Transverse colon (tissue), 4 donors: ENCODE measurements at places on chromosomes 11 and 22. TPM values are rescaled to one million over a fixed set of nuclear protein-coding genes. Genes with fewer than 3 reads are reported as not detected.

GRCh38 chr11:67680696-67681470 is 6.5 kb upstream of the ALDH3B2 start:
- H3K27ac ChIP-seq, result no peak overlapping the region
- no peak for DNase-seq
- no peaks in the 10 kb centered on the region for H3K27me3 ChIP-seq

DNA sequence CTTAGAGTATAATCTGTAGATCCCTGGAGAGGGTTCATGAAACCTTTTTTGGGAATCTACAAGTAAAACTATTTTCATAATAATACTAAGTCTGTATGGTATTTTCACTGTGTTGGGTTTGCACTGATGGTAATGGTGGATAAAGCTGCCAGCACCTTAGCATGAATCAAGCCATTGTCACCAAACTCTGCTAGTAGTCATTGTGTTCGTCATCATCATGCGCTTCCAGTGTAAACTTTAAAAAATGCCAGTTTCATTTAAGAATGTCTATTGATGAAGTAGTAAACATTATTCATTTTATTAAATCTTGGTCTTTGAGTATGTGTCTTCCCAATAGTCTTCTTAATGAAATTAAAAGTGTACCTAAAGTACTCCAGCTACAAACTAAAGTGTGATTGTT is 15.0 kb downstream of the ALKBH3 start:
- no peaks in the 10 kb centered on the region for H3K27me3 ChIP-seq
- no peaks in the 10 kb centered on the region for H3K4me1 ChIP-seq
- H3K27ac ChIP-seq, result no peak overlapping the region
- no peaks in the 10 kb centered on the region for H3K36me3 ChIP-seq
- no peak overlapping the region for H3K4me3 ChIP-seq
- DNase-seq, result no peak

DNA sequence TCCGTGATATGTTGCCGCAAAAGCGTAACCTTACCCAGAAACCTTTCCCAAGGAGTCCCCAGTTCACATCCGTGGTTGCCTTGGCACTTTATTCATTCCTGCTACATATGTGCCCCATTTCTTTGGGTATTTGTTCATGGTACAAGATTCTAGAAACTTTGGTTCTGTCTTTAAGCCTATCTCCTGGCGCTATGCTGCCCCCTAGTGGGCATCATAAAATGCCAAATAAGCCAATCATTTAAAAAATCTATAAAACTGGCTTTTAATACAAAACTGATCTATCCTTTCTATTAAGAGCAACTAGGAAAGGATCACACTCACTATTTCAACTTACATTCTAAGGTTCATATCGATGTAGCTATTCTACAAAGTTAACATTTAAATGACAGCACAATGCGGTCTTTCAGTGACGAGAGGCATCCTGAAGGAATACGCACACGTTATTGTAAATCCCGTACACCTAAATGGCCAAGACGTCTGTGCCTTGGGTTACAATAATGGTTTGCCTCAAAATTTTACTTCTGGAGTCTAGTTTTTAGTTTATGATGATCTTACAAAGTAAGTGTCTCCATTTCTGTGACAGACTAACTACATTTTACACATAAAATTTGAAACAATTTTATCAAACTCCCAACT is 16.2 kb downstream of the PIWIL3 start:
- no peaks in the 10 kb centered on the region for H3K4me1 ChIP-seq
- no peaks in the 10 kb centered on the region for H3K36me3 ChIP-seq
- H3K4me3 ChIP-seq, result no peak overlapping the region
- peaks cover 7% of the 10 kb centered on the region for H3K27me3 ChIP-seq

DNA sequence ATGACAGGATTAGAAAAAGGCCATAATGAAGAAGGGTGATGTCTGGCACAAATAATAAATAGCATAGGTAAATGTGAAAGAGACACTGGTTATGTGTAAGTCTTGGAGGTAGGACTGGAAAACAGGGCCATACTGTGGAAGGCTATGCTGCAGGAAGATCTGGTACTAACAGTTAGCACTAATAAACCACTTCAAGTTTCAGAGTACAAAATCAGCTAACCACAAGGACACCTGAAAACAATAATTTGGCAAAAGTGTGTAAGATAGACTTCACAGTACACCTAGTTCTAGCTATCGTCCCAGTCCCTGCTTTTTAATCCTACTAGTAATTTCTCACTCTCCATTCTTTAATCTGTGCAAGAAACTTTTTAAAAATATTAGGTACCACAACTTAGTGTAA is 44.3 kb downstream of the CWF19L2 start:
- H3K27ac ChIP-seq, result no peak overlapping the region
- no peaks in the 10 kb centered on the region for H3K27me3 ChIP-seq
- H3K4me3 ChIP-seq, result no peak overlapping the region
- DNase-seq, result no peak
- no peaks in the 10 kb centered on the region for H3K4me1 ChIP-seq
- H3K36me3 ChIP-seq, result no peaks in the 10 kb centered on the region

P2RX6 gene
- 0.82 TPM for total RNA-seq

GRCh38 chr11:66044757-66045156 is 4.2 kb downstream of the GAL3ST3 start:
- no peak overlapping the region for H3K4me3 ChIP-seq
- no peak overlapping the region for H3K27ac ChIP-seq
- no peaks in the 10 kb centered on the region for H3K36me3 ChIP-seq
- H3K4me1 ChIP-seq, result peaks cover 5% of the 10 kb centered on the region

DNA sequence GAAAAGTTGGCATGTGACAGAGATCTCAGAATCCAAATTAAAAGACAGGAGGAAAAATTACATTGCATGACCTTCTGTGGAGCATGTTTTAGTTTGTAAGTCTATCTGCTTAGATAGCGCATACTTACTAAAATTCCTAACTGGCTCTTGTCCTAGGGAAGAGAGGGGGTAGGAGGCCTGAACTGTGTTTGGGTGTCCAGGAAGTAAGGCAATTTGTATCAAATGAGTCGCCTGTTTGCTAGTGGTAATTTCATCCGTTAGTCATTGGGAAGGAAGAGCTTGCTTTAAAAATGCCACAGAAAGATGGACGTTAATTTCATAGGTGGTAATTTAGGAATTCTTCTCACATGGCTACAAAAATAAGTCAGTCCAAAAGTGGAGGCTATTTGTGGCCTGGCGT is 18.5 kb downstream of the GRK3 start:
- no peaks in the 10 kb centered on the region for H3K4me1 ChIP-seq
- H3K4me3 ChIP-seq, result no peak overlapping the region
- no peaks in the 10 kb centered on the region for H3K27me3 ChIP-seq
- no peak for DNase-seq
- H3K36me3 ChIP-seq, result no peaks in the 10 kb centered on the region

GRCh38 chr11:78111298-78111697 is 28.1 kb downstream of the ALG8 start:
- DNase-seq, result no peak
- H3K4me1 ChIP-seq, result no peaks in the 10 kb centered on the region
- H3K4me3 ChIP-seq, result no peak overlapping the region
- no peaks in the 10 kb centered on the region for H3K27me3 ChIP-seq

- peaks cover 1% of the 10 kb centered on the region for H3K4me1 ChIP-seq
- no peak overlapping the region for H3K4me3 ChIP-seq
- DNase-seq, result no peak
Measured at GRCh38 chr11:12532580-12532979, 141.6 kb upstream of the TEAD1 start.

DNA sequence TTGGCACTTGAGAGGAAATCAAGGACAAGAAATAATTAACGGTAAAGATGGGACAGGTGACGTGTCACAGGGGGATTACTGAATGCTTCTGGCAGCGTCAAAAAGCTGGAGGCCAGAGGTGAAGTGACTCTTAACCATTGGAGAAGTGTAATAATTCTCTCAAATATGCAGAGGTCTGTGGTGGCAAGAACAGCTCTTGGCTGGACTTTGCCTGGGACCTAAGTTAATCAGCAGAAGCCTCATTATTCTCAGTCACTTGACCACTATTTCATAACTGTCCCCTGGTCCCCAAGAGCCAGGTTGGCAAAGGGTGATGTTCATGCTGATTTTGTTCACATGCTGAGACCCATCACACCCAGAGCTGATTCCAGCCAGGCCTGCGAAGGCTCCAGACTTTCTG is 72.9 kb downstream of the TIMP3 start:
- H3K4me1 ChIP-seq, result no peaks in the 10 kb centered on the region
- H3K4me3 ChIP-seq, result no peak overlapping the region
- H3K36me3 ChIP-seq, result no peaks in the 10 kb centered on the region
- DNase-seq, result no peak

DNA sequence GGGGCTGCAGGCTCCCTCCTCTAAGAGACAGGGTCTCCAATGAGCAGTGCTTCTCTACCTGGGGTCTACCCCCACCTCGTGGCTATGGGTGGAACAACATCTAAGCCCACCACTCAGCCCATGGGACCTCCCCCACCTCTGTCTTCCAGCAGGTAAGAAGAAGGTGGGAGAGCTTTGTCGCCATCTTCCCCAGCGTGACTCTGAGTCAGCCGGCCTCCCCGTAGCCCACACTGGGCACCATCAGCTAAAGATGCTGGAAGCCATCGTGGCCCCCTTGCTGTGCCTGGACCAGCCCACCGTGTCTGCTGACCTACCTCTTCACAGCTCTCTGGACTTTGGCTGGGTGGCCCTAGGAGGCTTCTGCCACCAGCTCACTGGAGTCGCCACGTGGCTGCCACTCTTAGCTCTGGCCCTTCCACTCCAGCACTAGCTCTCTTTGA is 944 bp downstream of the C11orf86 start:
- H3K4me3 ChIP-seq, result peak overlapping the region; percentile 21
- no peak overlapping the region for H3K27ac ChIP-seq
- no peaks in the 10 kb centered on the region for H3K27me3 ChIP-seq
- no peaks in the 10 kb centered on the region for H3K36me3 ChIP-seq
- peaks cover 5% of the 10 kb centered on the region for H3K4me1 ChIP-seq

- peak overlapping the region; percentile 1 for H3K27ac ChIP-seq
- H3K4me1 ChIP-seq, result peaks cover 32% of the 10 kb centered on the region
- DNase-seq, result no peak
- H3K4me3 ChIP-seq, result no peak overlapping the region
- H3K36me3 ChIP-seq, result no peaks in the 10 kb centered on the region
- no peaks in the 10 kb centered on the region for H3K27me3 ChIP-seq
Measured at GRCh38 chr11:114065094-114065493, 5.6 kb downstream of the ZBTB16 start.

TRAF6 gene
- 0.80 TPM for total RNA-seq
